Mucosa of gallbladder (tissue), 1 donor: ENCODE measurements at places on chromosomes 11 and 22. TPM values are rescaled to one million over a fixed set of nuclear protein-coding genes. Genes with fewer than 3 reads are reported as not detected.

Gene GAB4
- total RNA-seq: not detected

Gene DLG2
- total RNA-seq: 4.4 TPM

DNA sequence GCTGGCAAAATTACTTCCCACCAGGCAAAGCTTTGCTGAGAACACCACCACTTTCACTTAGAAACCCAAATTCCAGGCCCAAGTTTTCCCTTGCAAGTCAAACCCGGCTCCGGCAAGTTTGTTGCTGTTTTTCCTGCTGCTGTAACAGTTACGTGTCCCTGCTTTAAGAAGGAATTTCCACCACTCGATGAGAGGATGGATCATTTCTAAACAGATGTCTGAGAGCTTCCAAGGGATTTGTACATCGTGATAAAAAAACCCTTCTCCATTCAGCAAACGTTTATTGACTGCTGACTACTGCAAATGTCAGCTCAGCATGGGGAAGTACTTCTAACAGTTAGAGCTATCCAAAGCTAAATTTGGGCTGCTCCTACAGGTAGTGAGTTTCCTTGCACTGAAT lies 19.7 kb downstream of the P2RX3 start:
- DNase-seq: no peak

DNA sequence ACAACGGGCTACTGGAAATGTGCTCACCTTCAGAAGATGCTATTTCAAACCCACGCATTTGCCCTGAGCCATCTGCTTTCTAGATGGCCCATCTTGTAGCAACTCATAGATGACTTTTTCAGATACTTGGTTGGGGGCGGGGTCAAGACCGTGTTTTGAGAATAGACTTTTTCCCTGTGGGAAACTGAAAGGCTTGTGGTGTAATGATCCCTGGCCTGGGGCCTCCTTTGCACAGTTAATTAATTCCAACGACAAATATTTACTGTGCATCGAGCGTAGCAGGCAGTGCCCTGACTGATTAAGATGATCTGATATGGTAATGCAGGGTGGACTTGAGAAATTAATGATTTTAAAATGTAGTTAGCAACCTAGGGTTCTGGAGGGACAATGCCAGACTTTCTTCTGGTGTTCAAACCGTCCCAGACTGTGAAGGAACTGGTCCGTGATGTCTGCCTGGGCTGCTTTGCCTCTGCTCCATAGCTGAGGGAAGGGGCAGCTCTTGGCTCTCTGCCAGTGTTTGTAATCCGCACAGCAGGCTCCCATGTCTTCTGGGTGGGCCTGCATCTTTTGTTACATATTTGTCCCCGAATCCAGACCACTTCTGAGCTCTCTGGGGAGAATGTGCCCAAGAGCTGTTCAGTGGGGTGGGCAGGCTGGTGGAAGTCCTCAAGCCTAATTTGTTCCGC lies 84.8 kb downstream of the ADAMTS15 start:
- DNase-seq: no peak

DNA sequence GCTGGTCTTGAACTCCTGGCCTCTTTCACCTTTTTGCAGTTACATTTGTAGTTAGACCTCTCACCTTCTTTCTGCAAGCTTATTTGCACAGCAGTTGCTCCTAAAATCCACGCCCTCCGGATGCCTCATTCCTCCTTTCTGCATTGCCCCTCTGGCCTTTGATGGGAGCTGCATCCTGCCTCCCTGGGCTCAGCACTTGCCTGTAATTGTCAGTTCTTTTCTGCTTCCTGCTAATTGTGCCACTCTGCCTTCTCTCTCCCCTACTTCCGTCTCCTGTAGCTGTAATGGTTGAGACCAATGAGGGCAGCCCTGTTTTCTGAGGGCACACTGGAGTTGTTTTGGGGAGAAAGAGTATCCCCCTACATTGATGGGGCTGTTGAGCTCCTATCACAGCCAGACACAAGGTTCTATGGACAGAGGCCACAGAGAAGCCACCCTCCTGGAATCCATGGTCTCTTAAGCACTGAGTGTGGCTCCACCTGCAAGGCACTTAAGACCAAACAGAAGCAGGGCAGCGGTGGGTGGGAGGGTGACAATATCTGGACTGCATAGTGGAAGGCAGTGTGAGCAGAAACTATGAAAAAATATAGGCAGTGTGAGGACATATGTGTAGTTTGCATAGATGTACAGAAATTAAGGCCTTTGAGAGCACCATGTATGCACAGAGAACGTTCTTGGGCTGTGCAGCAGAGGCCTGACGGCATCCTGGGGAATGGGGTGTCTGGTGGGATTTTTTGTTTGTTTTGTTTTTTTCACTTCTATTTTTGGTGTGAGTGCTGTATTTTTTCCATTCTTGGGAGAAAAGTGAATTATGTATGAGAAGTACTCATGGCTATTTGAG lies 30.5 kb downstream of the YDJC start:
- no peak for DNase-seq

DNA sequence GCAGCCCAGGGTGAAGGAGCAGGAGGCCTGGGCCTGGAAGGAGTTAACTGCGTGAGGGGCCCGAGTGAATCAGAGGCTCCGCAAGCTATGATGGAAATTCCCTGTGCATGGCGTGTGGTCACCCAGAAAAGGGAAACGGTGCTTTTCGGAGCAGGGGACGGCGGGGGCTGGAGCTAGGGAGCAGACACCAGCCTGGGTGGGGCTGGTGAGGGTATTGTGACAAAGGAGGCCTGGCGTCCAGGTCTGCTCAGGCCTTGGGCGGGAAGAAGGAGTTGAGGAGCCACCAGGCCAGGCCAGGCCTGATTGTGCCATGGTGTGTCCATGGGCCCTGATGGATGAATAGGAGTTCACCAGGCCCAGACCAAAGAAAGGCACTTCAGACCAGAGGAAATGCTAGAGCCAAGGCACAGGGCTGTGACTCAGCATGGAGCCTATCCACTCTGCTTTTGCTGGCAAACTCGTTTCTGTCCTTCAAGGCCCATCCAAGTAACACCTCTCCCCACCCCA lies 12.8 kb upstream of the SPI1 start:
- DNase-seq: no peak

- no peak for DNase-seq
Measured at GRCh38 chr11:43582863-43583462, 97.6 kb upstream of the HSD17B12 start.

DNA sequence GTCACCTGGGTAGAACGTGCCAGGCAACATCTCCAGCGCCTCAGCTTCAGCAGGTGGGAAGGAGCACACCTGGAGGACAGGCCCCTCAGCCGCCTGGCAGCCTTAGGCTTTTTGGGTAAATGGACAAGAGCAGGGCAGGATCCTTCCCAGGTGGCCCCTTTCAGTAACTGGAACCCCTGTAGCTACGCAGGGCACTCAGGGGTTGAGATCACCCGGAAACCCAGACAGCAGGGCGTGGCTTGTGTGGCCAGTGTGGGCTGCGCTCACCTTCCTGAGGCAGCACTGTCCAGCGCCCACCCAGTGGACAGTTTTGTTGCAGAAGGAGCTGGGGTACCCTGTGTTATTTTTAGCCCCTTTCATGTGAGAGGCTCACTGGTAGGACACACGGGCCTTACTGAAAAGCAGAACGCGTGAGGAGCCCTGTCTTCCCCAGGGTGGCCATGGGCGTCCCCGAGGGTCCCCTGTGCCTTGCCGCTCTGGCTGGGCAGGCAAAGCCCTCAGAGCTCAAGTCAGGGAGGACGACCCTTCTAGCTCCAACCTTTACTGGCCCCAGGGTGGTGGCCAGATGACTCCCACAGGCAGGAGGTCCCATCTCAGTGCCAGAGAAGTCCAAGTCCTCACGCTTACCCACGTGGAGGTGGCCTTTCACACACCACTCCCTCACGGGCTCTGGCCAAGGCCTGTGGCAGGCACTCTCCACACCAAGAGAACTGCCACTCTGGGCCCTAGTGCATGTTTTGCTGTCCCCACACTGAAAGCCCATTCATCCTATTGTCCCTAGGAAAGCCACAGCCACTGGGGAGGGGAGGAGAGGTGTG lies 75.8 kb downstream of the CTTN start:
- DNase-seq: no peak

GRCh38 chr11:57300785-57301184 lies 24.0 kb downstream of the TNKS1BP1 start:
- no peak for DNase-seq

- DNase-seq: no peak
Measured at GRCh38 chr11:3880724-3881123, 25.3 kb downstream of the STIM1 start.

DNA sequence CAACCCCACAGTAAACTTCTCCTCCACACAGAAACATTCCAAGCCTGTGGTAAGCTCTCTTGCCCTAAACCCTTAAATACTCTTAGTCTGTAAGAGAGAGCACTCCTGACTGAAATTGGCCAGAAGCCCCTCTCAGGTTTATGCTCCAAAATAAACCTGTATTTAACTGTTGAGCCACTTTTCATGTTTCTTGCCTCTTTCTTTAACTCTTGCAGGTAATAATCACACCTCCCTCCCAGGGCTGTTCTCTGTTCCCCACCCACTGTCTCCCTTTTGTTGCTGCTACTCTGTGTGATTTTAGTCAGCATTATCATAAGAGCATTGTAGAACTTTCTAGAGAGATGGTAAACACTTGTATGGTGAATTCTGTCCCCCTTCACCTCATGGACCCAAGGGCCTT lies 2.1 kb upstream of the IFT27 start:
- DNase-seq: no peak

DNA sequence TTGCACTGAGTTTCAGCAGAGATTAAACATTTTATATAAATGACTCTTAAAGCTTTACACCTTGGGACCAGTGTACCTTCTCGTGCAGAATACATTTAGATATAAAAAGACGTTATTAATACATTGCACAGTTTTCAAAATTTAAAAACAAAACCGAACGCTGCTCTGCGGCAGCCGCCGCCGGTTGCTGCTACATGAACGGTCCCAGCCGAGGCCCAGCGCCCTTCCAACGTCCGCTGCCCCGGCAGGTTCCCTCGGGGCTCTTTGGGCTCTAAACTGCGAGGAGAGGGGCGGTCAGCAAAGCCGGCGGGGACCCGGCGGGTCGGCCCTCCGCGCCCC lies 2.0 kb downstream of the CDKN1C start:
- DNase-seq: no peak

DNA sequence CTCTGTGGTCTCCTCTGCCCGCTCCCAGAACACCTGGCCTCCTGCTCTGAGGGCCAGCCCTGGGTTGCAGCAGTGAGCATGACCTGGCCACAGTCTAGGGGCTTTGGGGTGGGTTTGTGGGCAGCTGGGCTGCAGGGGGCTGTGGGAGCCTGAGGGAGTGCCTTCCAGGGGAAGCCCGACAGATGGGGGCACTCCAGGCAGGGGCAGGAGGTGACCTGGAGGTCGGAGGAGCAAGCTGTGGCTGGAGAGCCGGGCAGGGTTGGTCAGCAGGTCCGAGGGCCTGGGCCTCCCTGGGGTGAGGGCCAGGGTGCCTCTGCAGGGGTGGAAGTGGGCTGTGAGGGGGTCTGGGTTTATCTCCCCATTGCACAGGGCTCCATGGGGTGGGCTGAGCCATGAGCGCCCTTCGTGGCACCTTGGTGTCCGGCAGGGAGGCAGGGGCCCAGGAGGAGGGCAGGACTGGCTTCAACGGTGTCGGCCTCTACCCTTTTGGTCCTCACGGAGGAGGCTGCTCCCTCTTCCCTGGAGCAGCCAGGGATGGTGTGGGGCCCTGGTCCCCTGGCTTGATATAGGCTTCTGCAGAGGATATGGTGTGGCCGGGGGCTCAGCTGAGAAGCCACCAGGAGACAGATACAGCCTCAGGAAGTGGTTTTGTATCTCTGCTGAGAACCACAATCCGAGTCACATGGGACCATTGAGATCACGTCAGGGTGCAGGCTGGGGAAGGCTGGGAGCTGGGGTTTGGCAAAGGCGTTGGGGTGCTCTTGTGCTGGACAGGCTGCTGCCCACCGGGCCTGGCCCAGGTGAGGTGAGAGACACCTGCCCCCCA lies 22.3 kb downstream of the KCNQ1 start:
- DNase-seq: no peak

- no peak for DNase-seq
Measured at GRCh38 chr11:20656901-20657300, 12.5 kb upstream of the NELL1 start.
